ENCODE measurements at places on chromosomes 1 and 21.
A peak's percentile ranks its signal among the peaks of the same experiment; 100 is the strongest.

- peak; percentile 1 for DNase-seq
Measured at GRCh38 chr1:51928896-51929295, 50.4 kb upstream of the NRDC start.

DNA sequence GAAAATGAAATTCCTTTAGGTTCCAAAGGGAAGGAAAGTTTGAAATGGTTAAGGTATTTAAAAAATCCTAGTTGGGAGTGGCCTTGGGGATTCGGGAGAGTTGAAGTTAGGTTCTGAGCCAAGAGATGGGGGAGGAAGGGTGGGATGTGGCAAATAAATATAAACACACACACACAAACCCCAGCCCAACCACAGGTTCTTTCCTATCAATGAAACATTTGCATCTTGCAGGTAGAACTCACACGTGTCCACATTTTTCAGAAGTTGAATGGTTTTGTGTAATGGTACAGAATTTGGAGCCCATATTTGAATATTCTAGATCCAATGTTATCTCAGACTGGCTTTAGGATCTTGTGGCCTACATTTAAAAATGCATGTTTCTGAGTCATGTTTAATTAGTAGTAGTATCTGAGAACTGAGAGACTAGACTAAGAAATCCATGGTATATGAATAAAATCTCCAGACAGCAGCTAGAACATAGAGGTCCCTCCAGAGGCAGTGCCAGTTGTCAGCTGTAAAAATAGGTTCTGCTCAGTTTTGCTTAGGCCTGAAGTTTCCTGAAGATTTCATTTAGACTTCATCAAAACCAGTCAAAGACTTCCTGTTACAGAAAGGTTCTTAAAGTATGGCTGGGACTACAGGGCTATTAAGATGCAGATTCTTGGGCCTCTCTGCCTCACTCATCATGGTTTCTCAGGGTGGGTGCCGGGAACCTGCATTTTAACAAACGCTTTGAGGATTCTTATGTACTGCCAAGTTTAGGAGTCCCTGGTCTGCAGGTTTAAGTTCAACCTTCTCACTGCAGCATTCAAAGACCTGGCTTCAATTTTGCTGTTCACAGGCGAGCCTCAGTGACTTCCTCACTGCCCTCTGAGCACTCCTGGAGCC, 21.3 kb downstream of the RUNX1 start:
- no peak for DNase-seq

GRCh38 chr1:85576266-85576641, 4.3 kb upstream of the CCN1 start:
- DNase-seq, result no peak

DNA sequence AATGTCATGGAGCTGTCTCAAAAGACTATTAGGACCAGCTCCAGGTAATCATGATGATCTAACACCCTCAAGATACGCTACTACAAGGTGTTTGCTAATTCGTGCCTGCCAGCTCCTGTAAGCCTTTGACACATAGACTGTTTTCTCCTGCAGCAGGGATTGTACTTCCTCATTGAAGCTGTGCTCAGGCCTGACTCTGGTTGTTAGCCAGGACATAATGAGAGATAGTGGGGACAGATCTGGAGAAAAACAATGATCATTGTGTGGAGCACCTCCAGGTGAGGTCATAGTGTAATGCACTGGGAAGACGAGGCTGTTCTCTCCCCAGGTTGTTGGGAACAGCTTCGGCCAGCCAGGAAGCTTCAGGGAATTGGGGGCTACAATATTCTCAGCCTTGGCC, 94.6 kb downstream of the SETD4 start:
- no peak for DNase-seq

DNA sequence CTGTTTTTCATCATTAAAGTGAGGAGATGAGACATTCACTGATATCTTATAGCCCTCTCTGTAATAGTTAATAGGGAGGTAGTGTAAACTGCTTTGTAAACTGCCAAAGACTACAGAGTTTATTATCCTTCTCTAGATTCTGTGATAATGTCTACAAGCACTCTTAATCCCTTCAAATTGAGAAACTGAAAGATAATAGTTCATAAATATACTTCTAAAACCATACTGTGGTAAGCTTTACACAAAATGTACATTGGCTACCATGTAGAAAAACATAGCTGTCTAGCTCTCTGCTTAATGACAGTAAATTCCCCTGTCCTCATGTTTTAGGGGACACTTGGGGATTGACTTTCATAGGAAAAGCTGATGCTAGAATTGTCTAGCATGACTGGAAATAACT, 39.6 kb downstream of the CXADR start:
- DNase-seq, result no peak

DNA sequence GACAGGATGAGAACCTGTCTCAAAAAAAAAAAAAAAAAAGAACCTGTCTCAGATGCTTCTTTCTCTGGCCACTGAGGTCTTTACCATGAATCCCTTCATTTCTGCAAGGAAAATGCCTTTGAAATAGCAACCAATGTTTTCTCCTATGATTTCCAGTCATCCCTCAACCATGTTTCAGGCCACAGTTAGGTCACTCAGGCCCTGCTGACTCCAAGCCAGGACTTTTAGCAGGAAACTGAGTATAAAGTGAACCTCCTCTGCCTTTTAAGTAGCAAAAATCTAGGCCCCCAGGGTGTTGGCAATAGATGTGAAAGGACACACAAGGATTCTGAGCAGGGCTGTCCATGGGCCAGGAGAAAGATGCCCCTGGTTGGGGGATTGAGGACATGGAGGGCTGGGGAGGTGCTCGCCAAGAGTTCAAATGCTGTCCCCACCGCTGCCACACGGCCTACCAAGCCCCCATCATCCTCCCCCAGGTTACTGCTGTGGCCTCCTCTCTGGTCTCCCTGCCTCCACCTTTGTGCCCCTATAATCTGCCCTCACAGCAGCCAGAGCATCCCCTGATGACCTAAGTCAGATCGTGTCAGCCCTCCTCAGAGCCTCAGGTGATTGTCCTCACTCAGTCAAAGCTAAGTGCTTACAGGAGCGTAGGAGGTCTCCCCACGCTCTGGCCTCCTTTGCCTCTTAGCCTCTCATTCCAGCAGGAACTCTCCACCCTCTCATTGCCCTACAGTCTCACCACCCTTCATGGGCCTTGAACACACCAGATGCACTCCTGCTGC, 54.6 kb downstream of the MATN1 start:
- no peak for DNase-seq

GRCh38 chr1:78377356-78377928, 113.3 kb upstream of the PTGFR start:
- DNase-seq, result no peak

- no peak for DNase-seq
Measured at GRCh38 chr1:104266612-104267011, 516.9 kb downstream of the AMY1C start.

DNA sequence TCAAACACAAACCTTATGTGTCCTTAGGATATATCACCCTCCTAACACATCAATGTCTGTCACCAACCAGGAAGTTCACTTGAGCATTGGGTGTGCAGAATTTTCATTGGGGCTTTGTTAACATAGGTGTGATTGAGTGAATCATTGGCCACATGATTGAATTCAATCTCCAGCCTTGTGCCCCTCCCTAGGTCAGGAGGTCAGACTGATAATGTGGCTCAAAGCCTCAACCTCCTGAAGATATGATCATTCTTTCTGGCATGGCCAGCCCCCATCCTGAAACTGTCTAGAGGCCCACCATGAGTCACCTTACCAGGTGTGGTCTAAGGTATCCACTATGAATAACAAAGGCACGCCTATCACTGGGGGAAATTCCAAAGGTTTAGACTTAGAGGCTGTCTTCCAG, 90.1 kb downstream of the PKN2 start:
- no peak for DNase-seq

DNA sequence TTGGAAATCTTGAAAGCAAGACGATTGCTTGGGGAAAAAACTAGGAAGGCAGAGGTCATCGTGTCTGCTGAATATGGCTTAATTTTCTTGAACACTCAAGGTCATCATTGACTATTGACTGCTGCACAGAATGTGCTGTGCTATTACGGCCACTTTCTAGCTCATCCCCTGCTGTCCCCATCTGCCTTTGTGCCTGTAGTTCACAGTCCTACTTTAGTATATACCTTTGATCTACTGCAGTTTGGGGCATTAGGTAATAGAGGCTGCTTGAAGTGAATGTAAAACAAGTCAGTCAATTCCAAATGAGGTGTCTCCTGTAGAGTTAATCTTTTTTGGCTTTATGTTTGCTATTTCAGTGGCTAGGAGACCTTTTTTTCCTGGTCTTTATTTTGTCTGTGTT, 8.3 kb downstream of the RAB4A start:
- DNase-seq, result no peak

DNA sequence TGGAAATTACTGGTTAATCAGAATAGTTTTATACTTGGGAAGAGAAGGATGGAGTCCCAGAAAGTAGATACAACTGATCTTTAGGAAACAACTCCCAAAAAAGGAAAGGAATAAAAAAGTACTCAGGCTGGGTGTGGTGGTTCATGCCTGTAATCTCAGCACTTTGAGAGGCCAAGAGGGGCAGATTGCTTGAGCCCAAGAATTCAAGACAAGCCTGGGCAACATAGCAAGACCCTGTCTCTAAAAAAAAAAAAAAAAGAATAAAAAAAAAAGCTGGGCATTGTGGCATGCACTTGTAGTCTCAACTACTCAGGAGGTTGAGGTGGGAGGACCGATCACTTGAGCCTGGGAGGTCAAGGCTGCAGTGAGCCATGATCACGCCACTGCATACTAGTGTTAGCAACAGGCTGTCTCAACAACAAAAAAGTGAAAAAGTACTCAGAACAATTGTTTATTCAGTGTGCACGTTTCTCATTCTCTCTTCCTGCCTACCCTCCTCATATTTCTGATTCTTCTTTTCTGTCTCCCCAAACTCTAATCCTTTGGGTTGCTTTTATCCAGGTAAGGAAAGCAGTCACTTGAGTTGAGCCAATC, 2.2 kb upstream of the DHCR24 start:
- no peak for DNase-seq

DNA sequence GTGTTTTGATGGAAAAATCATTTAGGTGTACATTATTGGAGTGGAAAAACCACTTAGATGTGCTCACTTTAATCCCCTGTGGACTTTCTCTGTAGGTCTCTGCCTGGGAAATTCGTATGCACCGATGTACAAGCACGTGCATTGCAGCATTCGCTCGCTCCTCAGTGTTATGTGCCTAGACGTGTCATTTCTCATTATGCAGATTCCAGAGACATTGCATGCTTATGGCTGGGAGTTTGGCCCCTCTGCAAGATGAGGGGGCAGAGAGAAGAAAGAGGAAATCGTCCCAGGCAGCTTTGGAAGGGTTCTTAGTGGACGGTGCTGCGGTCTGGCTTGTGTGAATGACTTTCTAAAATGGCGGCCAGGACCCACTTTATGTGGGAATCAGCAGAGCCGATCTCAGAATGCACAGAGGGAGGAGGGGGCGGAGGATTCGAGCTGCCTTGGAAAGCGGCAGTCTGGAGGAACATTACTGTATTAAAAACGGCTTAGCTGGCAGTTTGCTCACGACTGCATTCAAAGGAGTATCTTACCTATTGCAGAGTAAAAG, 2.3 kb downstream of the SPEN start:
- DNase-seq, result peak; percentile 85

- DNase-seq, result no peak
Measured at GRCh38 chr1:43958351-43959255, 11.2 kb upstream of the DPH2 start.

GRCh38 chr1:5811419-5811818, 180.8 kb downstream of the NPHP4 start:
- DNase-seq, result no peak

DNA sequence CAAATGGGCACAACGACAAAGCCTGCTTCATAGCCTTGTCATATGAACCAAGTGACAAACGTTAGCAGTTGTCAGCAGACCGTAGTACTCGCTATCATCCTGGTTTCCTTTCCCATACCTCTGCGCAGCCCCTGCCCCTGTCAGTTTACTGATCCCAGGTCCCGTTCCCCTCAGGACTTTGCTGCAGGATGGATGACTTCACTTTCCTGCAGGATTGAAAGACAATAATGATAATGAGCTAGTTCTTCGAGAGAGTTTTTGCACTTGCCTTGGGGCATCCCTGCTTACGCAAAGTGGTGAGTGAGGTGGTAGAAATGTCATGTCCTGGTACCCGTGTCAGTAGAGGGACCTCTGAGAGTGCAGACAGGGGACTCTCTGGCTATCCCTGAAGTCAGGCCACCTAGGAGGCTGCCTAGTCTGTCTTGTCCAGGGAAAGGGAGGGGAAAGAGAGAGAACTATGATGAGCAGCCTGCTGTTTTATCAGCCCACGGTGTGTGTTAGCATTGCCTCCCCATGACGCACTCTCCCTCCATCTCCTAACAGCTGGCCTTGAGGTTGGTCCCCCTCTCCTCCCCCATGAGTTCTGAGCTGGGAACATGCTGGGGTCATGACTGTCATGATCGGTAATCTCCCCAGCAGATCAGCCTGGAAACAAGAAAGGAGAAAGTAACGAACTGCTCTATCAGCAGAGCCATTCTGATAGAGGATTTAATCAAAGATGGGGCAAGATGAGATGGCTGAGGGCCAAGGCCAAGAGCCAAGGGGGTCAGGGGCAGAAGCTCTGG, 53.7 kb downstream of the ELK4 start:
- no peak for DNase-seq

- peak; percentile 98 for DNase-seq
Measured at GRCh38 chr1:223831755-223832636, 13.8 kb downstream of the TP53BP2 start.

DNA sequence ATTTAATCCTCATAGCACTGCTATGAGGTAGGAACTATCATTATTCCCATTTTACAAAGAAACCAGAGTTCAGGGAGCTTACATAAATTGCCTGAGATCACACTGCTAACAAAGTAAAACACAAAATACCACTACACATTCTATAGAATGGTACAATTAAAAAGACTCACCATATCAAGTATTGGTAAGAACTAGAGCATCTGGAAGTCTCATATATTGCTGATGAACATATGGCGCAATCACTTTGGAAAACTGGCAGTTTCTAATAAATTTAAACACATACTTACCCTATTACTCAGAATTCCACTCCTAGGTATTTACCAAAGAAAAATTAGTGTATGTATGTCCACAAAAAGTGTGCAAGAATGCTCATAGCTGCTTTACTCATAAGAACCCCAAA, 261.5 kb downstream of the RRAGC start:
- DNase-seq, result no peak

DNA sequence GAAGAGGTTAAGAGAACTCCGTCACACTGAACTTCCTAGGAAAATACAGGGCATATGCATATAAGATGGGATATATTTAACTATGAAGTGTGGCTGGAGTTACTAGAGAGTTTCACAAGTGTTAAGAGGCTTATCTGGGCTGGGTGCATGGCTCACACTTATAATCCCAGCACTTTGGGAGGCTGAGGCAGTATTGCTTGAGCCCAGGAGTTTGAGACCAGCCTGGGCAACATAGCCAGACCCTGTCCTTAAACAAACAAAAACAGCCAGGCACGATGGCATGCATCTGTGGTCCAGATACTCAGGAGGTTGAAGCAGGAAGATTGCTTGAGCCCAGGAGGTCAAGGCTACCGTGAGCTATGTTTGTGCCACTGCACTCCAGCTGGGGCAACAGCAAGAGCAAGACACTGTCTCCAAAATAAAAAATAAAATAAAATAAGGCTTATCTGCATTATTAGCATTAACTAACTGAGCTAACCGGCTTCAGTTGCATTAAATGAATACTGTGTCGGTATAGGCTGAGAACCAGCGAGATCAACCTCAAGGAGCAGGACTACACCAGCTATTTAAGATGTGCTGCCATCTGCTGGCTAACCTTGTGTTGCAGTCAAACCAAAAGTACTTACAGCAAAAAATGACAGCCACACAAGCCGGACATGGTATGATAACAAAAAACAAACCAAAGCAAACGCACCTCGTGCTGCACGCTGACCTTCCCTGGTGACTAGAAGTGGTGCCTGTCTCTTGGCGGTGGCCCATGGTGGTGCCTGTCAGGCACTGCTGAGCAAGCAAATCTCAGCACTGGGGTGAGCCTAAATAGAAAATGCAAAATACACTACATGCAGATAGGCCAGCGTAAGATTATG, 19.7 kb upstream of the RBBP5 start:
- DNase-seq, result peak; percentile 84

- no peak for DNase-seq
Measured at GRCh38 chr1:87305762-87306161, 22.9 kb upstream of the LMO4 start.

All from suppressor macrophage treated with lipopolysaccharide for 1 hour (primary cell).